A549 treated with GW870086 at 1 μM for 4 hours (cell line): ENCODE measurements at places on chromosomes 13 and 19. TPM values are rescaled to one million over a fixed set of nuclear protein-coding genes. Genes with fewer than 3 reads are reported as not detected.

Gene TMC4
- 0.53 to 1.7 TPM (median 0.91 TPM) in 5 replicates for total RNA-seq

Gene AP1M1
- 65.1 to 68.3 TPM (median 66.3 TPM) in 5 replicates for total RNA-seq

Gene S1PR4
- 0.08 to 0.19 TPM (median 0.15 TPM) in 4 of 5 replicates, not detected in the other for total RNA-seq

Gene SEMA6B
- 4.5 to 6.2 TPM (median 5.5 TPM) in 5 replicates for total RNA-seq

Gene CYP4F11
- 5.1 to 7.4 TPM (median 5.1 TPM) in 5 replicates for total RNA-seq

Gene SLC10A2
- total RNA-seq = not detected in 5 replicates

Gene AP1M2
- 27.4 to 60.1 TPM (median 42.0 TPM) in 5 replicates for total RNA-seq

Gene MED25
- total RNA-seq = 47.0 to 71.0 TPM (median 64.1 TPM) in 5 replicates

Gene TPTE2
- total RNA-seq = not detected in 5 replicates

Gene ZNF546
- total RNA-seq = 2.1 to 3.2 TPM (median 2.4 TPM) in 5 replicates

Gene TPP2
- 12.2 to 16.7 TPM (median 15.7 TPM) in 5 replicates for total RNA-seq

Gene NLRP7
- 0.07 TPM in 1 of 5 replicates, not detected in the others for total RNA-seq

Gene FGF22
- 0.32 to 0.79 TPM (median 0.67 TPM) in 5 replicates for total RNA-seq

Gene OR7A5
- total RNA-seq = not detected in 5 replicates
